Stimulated activated CD8-positive, alpha-beta memory T cell treated with anti-CD3 and anti-CD28 coated beads, Interleukin-4, amount 100 ng/mL, for 24 hours (primary cell): ENCODE measurements at places on chromosomes 2 and 18.

DNA sequence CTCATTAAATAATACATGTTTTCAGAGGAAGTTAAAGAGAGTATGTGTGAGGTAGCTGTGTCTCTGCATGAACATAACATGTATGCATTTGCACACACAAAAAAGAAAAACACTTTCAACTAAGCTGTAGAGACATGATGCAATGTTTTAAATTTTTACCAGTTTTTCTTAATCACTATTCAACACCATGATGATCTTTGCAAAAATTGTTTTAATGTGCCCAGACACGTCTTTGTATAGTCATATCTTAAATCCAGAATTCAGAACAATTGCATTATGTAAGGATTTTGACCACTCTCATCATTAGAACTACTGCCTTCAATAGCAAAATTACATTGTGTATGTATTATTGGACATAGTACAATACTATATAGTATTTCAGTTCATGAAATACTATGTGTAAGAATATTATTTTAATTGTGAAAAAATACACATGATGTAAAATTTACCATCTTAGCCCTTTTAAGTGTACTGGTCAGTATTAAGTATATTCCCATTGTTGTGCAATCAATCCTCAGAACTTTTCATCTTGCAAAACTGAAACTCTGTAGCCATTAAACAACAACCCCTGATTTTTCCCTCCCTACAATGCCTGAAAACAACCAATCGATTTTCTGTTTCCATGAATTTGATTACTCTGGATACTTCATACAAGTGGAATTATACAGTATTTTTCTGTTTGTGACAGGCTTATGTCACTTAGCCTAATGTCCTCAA, 104.5 kb upstream of the ACVR2A start:
- no peak for DNase-seq

- no peak for DNase-seq
Measured at GRCh38 chr2:144099780-144100377, 420.0 kb downstream of the ZEB2 start.

DNA sequence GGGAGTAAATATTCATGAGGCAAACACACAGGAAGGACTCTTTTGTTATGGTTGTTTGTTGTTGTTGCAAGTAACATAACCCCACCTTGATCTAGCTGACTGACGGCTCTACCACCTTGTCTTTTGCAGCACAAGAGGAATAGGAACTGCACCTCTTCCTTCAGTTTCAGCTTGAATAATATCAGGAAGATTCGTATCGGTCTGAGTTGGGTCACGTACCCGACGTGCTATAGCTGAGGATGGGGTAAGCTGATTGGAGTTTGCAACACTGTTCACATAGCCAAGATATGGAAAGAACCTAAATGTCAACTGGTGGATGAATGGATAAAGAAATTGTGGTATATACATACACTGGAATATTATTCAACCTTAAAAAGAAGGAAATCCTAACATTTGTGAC, 14.5 kb upstream of the IL1RN start:
- no peak for DNase-seq

DNA sequence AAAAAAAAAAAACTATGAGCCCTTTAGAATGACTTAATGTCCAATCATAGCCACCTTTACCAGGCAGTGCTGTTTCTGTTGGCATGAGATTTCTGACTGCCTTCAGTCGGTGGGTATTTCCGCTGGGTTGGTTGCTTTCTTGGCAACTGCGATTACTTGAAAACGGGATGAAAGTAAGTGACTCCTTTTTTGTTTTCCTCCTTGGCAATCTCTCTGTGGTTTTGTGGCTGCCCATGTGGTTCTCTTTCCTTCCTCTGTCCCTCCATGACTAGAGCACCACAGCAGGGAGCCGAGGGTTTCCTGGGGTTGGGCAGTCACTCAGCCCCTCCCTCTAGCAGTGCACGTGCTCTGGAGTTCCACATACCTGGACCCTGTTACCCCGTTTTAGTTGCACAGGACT, 112.1 kb downstream of the KLHL29 start:
- DNase-seq: no peak

GRCh38 chr2:207113414-207113813, 52.3 kb downstream of the KLF7 start:
- DNase-seq: no peak

- DNase-seq: no peak
Measured at GRCh38 chr18:78857314-78858150, 122.1 kb upstream of the SALL3 start.

DNA sequence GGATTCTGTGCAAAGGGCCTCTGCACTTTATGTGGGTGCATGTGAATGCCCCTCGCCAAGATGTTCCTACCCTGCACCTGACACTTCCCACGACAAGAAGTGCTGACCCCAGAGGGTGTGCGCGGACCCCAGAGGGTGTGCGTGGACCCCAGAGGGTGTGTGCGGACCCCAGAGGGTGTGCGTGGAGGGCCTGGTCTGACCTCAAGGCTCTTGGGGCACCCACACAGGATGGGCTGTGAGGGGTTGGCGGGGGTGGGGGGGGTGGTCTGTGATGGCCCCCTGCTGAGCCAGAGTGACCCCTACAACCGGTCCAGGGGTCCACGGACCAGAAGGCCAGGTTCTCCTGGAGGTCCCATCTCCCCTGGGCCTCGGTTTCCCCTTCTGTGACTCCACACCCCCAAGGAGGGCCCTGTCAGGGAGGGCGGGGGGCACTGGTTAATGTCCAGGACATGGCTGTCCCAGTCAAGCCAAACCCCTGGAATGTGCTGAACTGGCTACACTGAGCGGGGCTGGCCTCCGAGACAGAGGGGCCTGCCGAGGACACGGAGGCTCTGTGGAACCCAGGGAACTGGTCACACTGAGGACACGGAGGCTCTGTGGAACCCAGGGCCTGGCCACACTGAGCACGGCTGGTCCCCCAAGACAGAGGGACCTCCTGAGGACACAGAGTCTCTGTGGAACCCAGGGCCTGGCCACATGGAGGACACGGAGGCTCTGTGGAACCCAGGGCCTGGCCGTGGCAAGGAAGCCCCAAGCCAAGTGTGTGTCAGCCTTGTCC, 3.1 kb downstream of the NEU4 start:
- DNase-seq: no peak

DNA sequence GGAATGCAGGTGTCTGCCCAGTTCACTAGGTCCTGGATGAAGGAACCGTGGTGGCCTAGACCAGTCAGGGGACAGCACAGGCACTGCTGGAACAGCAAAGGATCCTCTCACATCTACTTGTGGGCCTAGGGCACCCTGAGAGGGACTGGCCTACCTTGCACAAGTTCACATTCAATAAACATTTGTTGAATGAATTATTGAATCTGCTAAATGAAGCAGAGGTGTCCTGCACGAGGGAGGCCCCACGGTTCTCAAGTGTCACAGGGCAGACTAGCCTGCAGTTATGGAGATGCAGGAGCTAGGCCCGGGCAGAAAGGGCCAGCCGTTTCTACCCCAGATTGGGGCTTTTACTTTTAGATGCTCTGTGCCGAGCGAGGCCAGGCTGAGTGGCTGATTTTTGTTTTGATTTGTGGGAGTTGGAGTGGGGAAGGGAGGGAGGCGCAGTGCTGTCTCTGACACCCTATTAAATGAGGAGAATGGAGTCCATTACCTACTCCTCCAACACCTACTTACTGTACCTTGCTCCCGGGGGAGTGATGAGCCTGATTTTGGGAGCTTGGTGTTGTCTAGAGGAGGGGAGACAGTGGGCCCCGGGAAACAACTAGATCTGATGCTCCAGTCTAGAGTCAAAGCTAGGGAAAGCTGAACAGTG, 18.4 kb downstream of the SH2D6 start:
- DNase-seq: no peak

DNA sequence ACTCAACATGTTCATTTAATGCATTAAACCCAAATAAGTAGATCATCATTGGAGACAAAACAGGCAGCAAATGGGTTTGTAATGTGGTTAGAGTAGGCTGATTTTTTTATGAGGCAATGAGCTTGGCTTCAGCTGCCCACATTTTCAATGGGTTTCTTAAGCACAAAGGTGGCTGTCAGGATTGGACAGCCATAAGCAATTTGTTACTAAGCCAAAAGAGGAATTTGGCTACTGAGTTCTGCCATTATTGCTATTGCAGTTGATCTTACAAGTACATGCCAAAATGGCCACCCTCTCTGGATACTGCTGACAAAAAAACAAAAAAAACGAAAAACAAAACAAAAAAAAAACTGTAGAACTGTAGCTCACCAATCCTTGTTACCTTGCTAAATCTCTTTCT, 1348.0 kb upstream of the PIK3C3 start:
- no peak for DNase-seq

GRCh38 chr2:234308813-234309195, 188.1 kb downstream of the ARL4C start:
- peak; percentile 39 for DNase-seq

GRCh38 chr2:163407296-163407695, 328.5 kb downstream of the FIGN start:
- DNase-seq: no peak

DNA sequence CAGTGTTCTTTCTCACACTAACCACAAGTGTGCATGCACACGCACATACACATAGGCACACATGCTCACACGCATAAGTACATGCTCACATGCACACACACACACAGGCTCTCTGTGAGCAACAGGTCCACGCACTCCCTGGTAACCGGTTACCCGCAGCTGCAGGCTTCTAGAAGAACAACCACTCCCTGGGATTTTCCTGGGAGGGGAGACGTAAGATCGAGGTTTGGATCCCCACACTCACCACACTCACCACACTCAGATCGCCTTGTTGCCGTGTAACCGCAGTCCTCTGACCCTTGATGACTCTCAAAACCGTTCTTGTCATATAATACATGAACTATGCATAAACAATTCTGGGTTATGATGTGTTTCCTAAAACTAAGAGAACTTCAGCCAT, 42.2 kb downstream of the TTC32 start:
- DNase-seq: no peak

- DNase-seq: no peak
Measured at GRCh38 chr2:217943446-217944321, 59.1 kb downstream of the TNS1 start.

DNA sequence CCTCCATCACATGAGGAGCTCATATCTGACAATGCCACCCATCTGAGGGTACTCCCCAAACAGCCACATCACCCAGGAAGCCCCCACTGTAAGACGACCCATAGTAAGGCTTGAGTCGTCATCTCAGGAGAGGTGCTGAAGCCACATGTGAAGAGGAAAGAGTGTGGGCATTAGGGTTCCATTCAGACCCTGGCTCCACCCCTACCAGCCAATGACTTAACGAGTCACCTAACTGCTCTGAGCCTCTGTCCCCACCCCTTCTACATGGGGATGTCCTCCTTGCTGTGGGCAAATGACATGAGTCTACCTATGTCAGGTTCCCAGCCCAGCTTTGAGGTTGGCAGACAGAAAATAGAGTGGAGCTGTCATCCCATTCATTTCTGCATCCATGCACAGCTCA, 46.3 kb downstream of the C1QL2 start:
- DNase-seq: no peak

DNA sequence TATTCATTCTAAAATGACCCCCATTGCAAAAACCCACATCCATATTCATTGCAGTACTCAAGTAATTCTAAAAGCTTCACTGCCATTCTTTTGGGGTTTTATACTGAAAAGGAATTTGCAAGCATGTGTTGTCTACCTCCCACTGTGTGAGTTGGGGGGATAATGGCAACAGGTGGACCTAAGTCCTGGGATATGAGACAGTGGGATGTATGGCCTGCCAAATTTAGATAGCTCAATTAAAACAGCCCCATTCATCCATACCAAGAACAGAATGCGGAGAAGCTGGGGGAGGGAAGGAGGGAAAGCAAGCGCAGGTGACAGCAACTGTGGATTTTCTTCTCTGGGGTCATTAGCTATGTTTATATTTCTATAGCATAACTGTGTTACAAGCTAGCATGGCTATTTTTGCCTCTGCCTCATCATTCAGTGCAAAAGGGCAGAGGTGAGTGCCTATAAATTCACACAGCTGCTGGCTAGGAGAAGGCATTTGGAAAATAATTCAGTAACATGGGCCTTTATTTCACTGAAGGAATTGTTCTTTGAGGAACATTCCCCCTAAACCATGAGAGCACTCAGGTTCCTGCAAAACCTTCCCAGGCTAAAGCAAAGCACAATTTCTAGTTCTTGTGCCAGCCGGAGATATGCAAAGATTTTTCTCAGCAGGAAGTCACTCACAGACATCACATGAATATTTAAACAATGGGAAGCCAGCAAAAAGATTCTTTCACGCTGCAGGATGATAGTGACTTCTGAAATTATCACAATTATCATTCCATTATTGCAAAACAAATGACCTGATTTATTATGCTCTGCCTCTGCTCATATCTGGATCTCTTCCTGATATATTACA, 393.9 kb upstream of the ACVR2A start:
- DNase-seq: no peak
